ENCODE measurements at places on chromosomes 4 and X.

GRCh38 chr4:102586644-102587021 lies 85.5 kb downstream of the NFKB1 start:
- peaks cover 14% of the 10 kb centered on the region for H3K36me3 ChIP-seq
- H3K27me3 ChIP-seq, result no peaks in the 10 kb centered on the region
- H3K27ac ChIP-seq, result no peak overlapping the region
- peaks cover 61% of the 10 kb centered on the region for H3K4me1 ChIP-seq
- H3K4me3 ChIP-seq, result no peak overlapping the region
- DNase-seq, result peak; percentile 33

DNA sequence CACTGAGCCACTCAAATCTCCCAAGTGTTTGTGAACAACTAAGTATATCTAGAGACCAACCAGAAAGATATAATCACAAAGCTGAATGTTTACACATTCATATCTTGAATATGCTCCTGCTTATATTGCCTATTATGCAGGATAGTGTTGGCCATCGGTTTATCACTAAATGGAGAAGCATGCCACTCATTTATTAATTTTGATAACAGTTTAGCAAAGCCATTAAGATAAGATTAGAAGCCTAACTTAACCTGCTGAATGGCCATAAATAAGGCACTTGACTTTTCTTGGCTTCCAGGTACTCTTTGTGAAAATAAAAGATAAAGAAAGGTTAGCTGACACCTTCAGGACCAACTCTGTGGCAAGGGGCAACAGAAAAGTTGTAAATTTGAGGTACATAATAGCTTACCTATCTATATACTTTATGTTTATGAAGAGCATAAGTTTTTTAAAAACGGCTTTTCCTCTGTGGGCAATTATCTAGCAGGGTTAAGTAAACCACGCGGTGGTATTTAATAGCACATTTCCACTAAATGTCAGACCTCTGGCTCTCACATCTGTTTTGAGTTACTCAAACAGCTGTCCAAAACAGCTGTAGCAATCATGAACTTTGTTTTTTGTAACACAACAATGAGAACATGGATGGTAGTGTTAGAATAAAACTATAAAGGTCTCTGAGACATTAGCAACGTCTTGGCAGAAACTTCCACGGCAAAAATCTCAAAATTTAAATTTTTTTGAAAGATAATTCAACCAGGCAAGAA lies 58.8 kb upstream of the FTHL17 start:
- H3K4me3 ChIP-seq, result no peak overlapping the region
- no peaks in the 10 kb centered on the region for H3K36me3 ChIP-seq
- H3K27me3 ChIP-seq, result no peaks in the 10 kb centered on the region
- H3K27ac ChIP-seq, result no peak overlapping the region

DNA sequence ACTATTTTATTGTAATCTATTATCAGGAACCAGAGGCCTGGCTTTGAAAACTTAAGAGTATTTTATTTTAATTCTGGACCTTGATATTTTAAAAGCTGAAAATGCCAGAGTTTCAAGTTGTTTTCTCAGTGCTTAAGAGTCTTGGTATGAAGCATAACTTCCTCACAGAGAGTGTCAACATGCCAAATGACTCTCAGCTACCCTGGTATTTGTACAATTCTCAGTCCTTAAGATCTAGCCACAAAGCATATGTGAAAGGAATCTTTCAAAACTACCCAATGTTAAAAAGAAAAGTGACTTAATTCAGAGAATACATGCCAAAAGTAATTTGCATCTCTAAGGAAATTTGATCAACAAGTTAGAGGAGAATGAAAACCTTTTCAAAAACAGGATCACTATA lies 171.9 kb downstream of the DKK2 start:
- no peak for DNase-seq
- H3K4me1 ChIP-seq, result no peaks in the 10 kb centered on the region
- H3K27me3 ChIP-seq, result no peaks in the 10 kb centered on the region

DNA sequence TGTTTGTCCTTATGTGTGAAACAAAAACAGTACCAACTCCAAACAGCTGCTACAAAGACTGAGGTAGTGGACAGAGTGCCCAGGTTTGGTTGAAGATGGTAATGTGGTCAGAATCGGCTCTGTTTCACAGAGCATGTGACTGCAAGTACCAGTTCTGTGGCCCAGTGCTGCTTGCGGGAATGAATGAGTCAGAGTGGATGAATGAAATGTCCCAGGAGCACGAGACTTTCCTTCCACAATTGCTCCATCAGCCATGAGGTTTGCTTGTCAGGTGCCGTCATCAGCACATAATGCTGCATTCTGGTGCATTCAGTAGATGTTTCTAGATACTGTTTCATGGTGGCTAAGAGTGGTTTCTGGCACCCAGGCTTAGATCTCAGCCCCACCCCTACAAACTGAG lies 84.2 kb downstream of the GPR143 start:
- no peak for DNase-seq
- H3K27me3 ChIP-seq, result no peaks in the 10 kb centered on the region
- H3K36me3 ChIP-seq, result no peaks in the 10 kb centered on the region
- no peaks in the 10 kb centered on the region for H3K4me1 ChIP-seq
- no peak overlapping the region for H3K27ac ChIP-seq

GRCh38 chr4:167190379-167190778 lies 43.9 kb downstream of the SPOCK3 start:
- no peak for DNase-seq
- no peak overlapping the region for H3K4me3 ChIP-seq
- no peak overlapping the region for H3K27ac ChIP-seq
- no peaks in the 10 kb centered on the region for H3K4me1 ChIP-seq
- H3K27me3 ChIP-seq, result no peaks in the 10 kb centered on the region

DNA sequence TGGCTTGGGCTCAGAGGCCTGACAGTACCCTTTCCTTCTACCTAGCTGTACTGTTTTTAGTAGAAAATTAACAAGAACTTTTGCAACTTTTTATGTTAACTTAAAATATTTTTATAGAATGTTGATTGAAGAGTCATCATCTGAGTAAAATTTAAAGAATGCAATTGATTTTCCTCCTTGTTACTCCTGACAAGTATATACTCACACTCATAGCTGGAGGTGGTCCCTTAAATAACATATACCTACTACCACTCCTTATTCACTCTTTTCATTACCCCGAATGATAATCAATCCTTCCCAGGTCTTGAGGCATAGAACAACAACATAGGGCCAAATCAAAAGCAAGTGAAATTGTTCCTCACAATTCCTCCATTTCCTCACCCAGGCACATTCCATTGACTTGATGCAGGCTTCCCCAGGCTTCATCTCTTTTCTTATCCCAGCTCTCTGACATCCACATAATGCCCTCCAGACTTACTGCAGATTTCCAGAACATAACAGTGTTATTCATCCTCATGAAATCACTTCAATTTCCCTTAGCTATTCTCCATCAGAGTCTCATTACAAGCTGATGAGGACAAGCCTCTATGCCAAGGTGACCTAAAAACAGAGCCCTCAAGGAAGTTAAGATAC lies 73.2 kb upstream of the ANXA10 start:
- no peak for DNase-seq
- no peak overlapping the region for H3K4me3 ChIP-seq
- H3K36me3 ChIP-seq, result no peaks in the 10 kb centered on the region
- no peaks in the 10 kb centered on the region for H3K27me3 ChIP-seq

All from CD8-positive, alpha-beta memory T cell (primary cell).